ENCODE measurements at places on chromosomes 13 and 19.

- no peak for DNase-seq
Observed at GRCh38 chr13:65631078-65631477, 1599.1 kb downstream of the PCDH9 start.

GRCh38 chr13:20546556-20546955 lies 20.4 kb upstream of the IFT88 start:
- no peak for DNase-seq

DNA sequence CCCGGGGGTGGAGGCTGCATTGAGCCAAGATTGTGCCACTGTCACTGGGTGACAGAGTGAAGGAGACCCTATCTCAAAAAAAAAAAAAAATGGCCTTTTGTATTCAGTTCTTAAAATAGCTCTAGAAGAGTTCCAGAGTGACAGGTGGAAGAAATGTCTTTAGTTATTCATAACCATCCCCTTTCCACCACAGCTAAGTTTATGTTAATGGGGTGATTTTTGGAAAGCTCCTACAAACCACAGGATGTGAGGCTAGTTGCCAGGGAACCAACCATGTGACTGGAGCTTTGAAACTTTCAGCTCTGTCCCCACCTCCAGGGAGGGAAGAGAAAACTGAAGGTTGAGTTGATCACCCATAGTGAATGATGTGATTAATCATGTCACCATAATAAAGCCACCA lies 6.9 kb downstream of the ZNF490 start:
- DNase-seq, result no peak

DNA sequence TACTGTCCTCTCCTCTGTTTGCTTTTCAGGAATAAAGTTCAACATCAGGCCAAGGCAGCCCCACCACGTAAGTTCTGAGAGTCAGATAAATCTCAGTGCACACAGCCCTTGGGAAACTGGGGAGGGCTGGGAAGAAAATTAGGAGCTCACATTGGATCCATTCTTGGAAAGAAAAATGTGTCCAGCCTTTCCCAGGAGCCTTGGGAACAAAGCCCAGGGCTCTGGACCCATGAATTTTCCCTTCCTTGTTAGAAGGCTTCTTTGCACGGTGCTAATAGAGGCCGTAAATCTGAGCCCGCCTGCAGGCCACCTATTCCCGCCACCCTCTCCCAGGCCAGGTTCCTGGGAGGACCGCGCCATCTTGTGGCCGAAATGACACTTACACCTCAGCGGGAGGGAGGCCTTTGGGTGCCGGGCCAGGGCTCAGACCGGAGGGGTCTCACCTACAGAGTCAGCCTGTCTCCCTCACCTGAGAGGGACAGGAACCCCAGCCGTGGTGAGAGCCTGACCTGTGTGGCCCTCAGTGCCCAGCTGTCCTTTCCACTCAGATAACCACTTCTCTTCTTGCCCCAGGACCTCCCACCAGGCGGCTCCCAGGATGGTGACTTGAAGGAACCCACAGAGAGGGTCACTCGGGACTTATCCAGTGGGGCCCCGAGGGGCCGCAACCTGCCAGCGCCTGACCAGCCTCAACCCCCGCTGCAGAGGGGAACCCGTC lies 25.1 kb upstream of the KCTD15 start:
- peak; percentile 16 for DNase-seq

DNA sequence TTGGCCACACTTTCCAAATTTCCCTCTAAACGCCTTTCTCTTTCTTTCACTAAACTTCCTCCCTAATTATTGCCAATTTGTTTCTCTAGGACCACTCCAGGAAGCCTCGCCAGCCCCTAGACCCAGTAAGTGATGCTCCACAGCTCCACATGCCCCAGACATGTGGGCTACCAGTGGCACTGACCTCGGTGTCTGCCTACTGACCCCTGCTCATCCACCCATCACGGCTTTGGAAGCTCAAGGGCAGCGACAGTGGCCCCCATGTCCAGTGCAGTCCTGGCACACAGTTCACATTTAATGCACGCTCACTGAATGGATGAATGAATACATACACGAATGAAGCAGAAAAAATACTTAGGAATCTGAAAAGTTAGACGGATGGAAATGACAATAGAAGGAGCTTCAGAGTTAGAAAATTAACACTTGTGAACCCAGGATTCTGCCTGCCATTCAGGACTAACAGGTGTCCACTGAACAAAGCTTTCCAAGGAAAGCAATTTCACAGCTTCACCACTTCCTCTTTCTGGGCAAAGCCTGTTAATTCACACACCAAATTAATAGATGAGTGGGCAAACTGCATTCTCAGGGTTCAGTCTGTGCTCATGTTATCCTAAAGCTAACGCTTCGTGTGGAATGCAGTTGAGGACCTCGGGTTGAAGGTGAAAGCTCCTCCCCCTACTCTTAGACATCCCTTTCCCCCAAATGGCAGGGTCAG lies 50.9 kb downstream of the CCDC70 start:
- no peak for DNase-seq

- DNase-seq, result no peak
Observed at GRCh38 chr13:40438999-40439797, 227.2 kb downstream of the FOXO1 start.

DNA sequence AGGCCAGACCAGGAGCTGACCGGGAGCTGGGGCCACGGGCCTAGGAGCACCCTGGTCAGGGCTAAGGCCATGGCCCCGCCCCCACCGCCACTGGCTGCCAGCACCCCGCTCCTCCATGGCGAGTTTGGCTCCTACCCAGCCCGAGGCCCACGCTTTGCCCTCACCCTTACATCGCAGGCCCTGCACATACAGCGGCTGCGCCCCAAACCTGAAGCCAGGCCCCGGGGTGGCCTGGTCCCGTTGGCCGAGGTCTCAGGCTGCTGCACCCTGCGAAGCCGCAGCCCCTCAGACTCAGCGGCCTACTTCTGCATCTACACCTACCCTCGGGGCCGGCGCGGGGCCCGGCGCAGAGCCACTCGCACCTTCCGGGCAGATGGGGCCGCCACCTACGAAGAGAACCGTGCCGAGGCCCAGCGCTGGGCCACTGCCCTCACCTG lies 6.6 kb downstream of the SPHK2 start:
- DNase-seq, result no peak

- no peak for DNase-seq
Observed at GRCh38 chr13:67353941-67354340, 123.8 kb upstream of the PCDH9 start.

DNA sequence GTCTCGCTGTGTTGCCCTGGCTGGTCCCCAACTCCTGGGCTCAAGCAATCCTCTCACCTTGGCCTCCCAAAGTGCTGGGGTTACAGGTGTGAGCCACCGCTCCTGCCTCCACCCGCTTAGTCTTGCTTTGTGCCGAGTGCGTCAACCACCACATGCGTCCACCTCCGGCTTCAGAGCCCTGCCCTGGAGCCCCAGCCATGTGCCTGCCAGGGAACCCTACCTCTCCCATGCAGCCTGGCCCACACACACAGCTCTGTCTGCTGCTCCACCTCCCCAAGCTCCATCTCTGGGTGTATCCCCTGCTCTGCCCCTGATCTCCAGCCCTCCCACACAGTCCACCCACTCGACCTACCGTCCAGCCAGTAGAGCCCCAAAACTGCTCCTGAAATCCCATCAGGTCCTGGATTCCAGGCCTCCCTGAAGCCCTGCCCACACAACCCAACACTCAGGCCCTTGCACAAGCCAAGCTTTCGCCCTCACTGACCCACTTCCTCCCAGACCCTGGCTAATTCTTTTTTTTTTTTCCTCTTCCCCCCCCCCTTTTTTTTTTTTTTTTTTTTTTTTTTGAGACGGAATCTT lies 9.6 kb downstream of the CYP2F1 start:
- DNase-seq, result no peak

GRCh38 chr19:53994811-53995210 lies 3.4 kb downstream of the CACNG6 start:
- DNase-seq, result no peak

DNA sequence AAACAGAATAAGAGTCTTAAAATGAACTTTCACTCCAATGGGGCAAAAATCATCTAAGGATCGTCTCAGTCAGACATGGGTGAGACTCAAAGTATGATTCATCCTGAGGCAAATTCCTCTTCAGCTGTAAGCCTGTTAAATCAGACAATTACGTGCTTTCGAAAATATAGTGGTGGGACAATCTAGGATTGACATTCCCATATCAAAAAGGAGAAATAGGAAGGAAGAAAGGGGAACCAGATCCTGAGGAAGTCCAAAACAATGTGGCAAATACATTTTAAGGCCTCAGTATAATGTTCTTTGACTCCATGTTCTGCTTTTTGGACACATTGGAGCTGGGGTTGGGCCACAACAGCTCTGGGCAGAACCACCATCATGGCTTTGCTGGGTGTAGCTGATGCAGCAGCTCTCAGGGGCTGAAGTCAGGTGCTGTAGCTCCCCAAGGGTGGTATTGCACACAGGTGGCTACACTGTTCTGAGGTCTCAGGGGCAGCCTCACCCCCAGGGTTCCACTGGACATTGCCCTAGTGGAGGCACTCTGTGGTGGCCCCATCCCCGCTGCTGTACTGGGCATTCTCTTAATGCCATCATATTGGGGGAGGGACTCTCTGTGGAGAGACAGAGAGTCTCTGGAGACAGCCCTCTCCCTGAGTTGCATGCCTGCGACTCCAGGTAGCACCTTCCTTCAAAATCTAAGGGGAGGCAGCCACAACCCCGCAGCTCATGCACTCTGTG lies 5.7 kb upstream of the FPR3 start:
- DNase-seq, result no peak

GRCh38 chr13:114339857-114340534 lies 25.7 kb downstream of the CHAMP1 start:
- peak; percentile 8 for DNase-seq

DNA sequence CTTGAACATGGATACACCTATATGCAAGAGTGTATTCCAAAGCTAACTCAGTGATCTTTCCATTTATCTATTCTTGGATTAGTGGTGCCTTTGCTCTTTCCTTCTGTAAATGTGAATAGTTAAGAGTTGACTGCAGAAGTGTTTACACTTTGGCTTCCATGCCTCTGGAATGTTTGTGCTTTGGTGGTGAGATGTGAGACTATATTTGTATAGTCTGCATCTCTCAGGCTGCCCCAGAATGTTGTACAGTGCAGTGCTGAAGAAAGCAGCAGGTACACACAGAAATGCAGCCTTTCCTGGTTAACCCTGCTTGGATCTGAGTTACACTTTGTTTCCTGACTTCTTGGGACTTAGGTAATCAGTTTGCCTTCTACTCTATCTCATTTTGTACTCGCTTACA lies 90.2 kb downstream of the DNAJC15 start:
- no peak for DNase-seq

DNA sequence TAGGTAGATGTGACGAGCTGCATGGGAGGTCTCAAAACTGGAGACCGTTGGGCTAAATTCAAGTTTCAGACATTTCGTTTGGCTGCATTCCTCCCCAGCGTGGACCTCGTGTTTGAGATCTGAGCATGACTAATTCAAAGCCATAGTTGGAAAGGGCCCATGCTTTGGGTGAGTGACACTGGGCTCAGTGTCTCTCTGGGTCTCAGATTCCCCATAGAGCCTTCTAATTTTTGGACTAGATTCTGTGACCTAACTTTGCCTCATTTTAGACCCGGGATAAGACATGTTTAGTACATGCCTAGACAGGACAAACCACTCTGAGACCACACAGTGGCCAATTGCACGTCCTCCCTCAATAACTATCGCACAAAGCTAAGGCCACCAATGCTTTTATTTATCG lies 16.6 kb downstream of the CKM start:
- DNase-seq, result no peak

DNA sequence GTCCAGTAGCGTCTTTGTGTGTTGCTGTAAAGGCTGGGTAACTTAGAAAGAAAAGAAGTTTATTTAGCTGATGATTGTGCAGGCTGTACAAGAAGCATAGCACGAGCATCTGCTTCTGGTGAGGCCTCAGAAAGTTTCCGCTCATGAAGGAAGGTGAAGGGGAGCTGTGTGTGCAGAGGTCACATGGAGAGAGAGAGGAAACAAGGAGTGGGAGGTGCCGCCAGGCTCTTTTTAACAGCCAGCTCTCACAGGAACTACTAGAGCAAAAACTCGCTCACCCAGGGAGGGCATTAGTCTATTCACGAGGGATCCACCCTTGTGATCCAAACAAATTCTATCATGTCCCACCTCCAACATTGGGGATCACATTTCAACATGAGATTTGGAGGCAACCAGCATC lies 99.8 kb downstream of the GPR12 start:
- no peak for DNase-seq

- no peak for DNase-seq
Observed at GRCh38 chr13:23339225-23339624, 94.3 kb downstream of the SACS start.

DNA sequence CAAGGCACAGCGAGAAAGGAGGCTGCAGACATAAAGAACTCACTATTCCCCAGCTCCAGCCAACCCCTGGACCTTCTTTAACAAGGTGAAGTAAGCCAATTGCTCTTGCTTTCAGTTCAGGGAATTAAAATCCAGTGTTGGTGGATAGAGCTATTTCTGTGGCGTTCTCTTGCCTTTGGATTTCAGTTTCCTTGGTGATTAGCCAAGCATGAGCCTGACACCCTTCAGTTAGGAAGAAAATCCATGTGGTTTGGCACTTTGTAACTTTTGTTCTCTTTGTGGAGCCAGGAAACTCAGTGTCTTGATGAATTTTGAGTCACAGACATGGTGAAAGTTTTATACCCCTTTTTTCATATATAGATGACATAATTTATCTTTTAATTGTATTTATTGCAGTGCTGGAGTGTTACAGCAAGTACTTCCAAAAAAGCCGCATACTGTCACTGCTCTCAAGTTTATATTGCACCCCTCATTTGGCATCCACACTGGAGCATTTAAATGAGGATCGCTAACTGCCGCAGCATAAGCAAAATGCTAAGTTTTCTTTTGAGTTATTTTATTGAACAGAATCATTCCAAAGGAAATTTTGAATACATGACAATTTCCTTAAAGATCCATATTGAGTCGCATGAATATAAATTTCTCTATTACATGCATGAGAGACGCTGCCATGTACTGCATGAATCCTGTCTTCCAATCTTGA lies 406.8 kb downstream of the MYO16 start:
- DNase-seq, result no peak

DNA sequence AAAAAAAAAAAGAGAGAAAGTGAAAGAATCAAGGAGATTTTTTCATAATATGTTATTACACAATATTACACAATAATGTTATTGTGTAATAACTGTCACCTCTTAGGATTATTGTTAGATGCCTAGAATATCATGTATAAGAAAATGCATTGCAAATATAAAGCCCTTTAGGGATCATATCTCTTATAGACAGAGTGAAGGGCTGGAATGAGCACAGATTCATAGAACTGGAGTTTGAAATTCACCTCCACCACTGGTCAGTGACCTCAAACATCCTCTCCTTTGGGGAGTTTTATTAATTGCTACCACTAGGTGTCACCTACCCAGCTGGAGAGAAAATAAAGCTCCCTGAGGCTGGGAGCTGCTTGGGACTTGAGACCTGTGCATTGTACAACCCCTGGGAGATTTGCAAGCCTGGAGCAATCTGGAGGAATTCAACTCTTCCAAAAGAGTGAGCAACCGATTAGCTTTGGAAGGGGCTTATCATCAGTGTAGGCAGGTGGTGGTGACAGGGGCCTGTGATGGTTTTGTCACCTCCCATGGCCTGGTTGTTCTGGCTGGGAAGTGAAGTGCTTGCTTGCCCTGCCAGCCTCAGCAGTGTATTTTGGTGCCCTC lies 30.3 kb upstream of the FRY start:
- no peak for DNase-seq

All from stimulated activated CD8-positive, alpha-beta memory T cell treated with anti-CD3 and anti-CD28 coated beads, Interleukin-4, amount 100 ng/mL, for 1 hour (primary cell).